SK-N-SH treated with all-trans-retinoic acid at 6 μM for 48 hours (cell line): ENCODE measurements at places on chromosomes 6 and 20.

GRCh38 chr20:48804300-48804980 is 23.4 kb downstream of the PREX1 start:
- ATAC-seq = no peak

- no peak for ATAC-seq
These were observed 197.3 kb downstream of the NRN1 start for GRCh38 chr6:5809450-5809849.

- peak; percentile 78 for ATAC-seq
These were observed 14.1 kb downstream of the CDK5RAP1 start for GRCh38 chr20:33387177-33387576.

- no peak for ATAC-seq
These were observed 155.2 kb upstream of the KHDRBS2 start for GRCh38 chr6:62441182-62441581.

- ATAC-seq = peak; percentile 35
These were observed 32.6 kb downstream of the NTSR1 start for GRCh38 chr20:62741191-62741691.

DNA sequence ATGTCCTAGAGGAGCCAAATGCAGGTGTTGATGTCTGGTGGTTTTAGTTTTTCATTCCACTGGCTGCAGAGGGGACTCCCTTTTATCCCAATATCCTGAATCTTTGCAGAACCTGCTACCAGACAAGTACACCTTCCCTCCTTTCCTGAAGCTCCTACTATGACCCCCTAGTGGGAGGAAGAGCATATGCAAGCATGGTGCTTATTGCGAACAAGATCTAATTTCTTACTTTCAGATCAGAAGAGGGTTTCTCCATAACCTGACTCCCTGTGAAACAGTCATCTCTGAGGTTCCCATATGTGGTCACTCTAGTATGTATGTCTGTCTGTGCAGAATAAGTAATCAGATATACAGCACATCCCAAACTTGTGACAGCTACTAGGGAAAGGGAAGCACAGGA is 277.2 kb downstream of the ARHGAP18 start:
- peak; percentile 34; the same call in 1 of the 3 replicates for ATAC-seq

GRCh38 chr6:107308677-107309076 is 150.7 kb downstream of the PDSS2 start:
- no peak for ATAC-seq

DNA sequence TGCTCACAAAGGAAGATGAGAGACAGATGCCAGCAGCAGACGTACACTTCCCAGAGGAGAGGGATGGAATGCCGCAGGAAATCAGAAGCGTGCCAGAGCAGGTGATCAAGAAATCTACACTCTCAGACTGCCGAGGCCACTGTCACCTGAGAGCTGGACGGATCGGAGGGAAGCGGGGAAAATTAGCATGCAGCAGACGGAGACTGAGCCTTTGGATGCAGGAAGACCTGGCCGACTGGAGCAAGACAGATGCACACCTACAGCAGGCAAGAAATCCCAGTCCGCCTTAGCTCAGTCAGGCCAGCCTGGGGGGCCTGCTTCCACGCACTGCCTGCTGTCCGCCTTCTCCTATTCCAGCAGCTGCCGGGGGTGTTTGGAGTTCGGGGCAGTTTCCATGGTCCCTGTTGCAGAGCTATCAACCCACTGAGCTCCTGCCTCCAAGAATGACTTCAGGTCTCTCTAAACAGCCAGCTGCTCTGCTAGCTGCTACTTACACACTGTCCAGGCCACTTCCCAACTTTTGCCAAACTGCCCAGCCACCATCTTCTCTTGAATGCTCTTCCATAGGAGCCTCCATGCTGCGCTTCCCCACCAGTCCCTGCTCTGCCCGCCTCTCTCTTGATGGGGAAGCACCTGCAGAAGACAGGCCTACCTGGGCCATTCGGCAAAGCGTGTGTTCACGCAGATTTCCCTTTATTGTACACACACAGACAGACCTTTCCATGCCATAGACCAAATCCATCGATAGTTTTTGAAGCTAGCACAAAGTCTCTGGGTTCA is 368.5 kb downstream of the ZFAND3 start:
- ATAC-seq = no peak

GRCh38 chr20:48295445-48295903 is 510.2 kb upstream of the SULF2 start:
- ATAC-seq = peak; percentile 78

DNA sequence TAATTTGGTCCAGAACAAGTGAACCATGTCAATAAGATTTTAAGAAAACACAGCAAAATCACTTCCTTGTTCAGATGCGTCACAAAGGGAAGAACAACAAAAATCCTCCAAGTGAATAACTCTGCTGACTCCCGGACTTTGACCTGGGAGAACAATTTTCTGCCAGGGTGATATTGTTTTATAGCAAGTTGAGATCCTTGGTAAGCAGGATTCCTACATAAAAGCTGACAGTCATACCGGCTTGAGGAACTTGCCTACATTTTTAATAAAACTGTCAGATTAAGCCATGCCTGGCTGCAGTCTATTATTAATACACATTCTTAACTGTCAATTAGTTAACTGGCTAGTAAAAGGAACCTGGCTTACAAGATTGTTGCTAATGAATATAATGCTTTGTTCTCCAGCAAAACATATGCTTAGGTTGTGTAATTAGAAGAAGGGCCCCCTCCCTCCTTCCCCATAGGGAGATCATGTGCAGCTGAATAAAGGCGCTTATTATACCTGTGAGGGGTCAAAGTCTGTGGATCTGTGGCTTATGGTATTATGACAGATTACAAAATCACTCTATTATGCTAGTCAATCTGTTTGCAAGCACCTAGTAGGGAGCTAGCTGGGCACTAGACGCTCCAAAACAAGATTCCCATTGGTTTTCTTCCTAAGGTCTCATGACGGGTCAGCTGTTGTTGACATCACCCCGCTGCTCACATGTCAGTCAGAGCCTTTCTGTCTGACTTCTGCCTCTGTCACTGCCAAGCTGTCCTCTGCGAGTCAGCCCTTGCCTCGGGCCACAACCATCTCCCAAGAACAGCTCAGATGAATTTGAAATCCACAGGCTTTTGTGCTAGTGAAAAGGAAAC is 44.6 kb upstream of the SEC63 start:
- ATAC-seq = no peak

DNA sequence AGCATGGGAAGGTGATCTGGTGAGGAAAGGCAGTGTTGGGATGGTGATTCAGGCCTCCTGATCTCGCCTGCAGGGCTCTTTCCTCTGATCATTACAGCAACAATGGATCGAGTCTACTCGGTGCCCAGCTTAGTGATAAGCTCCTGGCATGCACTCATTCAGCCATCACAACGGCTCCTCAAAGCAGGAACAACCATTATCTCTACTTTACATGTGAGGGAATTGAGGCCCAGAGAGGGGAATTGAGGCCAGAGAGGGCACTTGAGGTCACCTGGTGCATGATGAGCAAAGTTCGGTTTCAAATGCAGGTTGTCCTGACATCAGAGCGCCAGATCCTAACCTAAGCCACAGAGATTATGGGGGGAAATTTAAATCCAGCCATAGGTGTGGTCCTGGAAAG is 42.0 kb upstream of the BPIFA2 start:
- ATAC-seq = no peak

- peak; percentile 57; the same call in 2 of the 3 replicates for ATAC-seq
These were observed 38.1 kb downstream of the BICRAL start for GRCh38 chr6:42819803-42820511.

DNA sequence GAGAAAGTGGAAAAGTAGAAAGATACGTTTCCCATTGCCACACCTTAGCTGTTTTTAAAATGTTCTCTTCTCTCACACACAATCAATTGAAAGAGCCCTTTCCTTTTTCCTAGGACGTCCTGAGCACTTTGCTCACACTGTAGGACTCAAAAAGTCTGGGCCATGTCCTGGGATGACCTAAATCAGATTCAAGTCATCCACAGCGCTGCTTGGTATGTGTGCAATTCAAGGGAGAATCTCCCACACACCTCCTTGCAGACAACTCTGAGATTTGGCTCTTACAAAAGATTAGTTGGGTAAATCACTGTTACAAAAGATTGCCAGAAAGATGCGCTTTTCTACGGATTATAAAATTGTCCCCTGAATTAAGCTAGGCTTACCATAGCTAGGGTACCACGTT is 130.1 kb downstream of the RNASET2 start:
- peak; percentile 35; the same call in 1 of the 3 replicates for ATAC-seq

GRCh38 chr6:36028877-36029324 is 1.3 kb downstream of the MAPK14 start:
- ATAC-seq = peak; percentile 63

DNA sequence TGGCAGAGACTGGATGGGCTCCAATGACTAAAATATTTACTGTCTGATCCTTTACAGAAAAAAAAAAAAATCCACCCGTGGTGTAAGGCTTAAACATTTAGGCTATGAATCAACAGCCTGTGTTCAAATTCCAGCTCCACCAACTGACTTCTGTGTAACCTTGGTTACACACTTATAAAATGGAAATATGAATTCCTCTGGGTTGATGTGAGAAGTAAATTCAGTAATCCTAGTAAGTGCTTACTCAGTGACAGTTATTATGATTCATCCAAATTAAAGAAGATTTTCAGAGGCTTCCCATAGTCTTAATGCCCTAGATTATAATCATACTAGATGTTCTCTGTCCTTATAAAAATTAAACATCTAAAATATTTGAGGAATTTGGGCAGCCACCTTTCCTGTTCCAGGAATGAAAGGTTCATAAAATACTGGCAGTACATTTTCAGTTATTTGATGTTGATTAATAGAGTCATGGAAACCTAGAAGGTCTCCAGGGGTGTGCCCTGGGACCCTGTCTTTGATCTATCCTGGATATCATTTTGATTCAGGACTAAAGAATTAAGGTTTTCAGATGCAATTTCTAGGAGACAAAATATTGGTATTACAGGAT is 180.3 kb upstream of the ZNF217 start:
- peak; percentile 91 for ATAC-seq

- peak; percentile 95 for ATAC-seq
These were observed 15.4 kb upstream of the STMND1 start for GRCh38 chr6:17086469-17086868.

- ATAC-seq = no peak
These were observed 43.5 kb upstream of the EPB41L1 start for GRCh38 chr20:36110994-36111393.

GRCh38 chr20:62344782-62345181 is 22.3 kb downstream of the LAMA5 start:
- ATAC-seq = no peak

- ATAC-seq = no peak
These were observed 16.2 kb downstream of the USP49 start for GRCh38 chr6:41878961-41879405.

DNA sequence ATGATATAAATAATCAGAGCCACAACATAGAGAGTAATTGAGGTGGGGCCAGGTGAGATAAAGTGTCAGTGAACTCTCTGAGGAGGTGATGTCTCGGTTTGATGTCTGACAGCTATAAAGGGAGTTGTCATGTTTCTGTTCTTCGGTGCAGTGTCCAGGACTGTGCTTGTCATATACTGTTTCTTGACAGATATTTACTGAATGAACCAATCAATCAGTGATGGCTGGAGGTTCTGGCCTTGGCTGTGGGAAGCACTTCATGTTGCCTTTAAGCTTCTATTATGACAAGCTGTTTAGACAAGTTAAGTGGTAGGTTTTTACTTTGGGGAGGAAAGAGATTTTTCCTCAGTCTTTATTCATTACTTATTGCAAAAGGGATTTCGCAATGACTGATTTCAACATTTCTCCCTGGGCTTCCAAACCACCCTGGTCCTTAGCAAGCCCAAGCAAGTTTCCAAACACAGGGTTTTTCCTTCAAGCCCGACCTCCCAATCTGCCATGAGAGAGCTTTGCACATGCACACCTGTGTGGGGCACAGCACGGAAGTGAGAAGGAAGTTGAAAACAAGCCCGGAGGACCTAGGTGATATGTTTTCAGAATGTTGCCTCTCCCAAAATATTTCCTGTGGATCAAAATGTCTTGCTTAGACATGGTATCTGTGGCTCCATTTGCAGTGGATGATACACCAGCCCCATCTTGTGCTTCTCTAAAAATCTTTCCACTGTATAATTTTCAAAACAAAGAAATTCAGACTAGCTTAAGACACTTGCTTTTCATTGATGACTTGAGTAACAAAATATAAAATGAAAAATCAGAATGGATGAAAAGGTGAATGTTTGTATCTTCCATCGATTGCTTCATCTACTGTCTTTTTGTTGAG is 567.3 kb upstream of the BTBD3 start:
- no peak for ATAC-seq

DNA sequence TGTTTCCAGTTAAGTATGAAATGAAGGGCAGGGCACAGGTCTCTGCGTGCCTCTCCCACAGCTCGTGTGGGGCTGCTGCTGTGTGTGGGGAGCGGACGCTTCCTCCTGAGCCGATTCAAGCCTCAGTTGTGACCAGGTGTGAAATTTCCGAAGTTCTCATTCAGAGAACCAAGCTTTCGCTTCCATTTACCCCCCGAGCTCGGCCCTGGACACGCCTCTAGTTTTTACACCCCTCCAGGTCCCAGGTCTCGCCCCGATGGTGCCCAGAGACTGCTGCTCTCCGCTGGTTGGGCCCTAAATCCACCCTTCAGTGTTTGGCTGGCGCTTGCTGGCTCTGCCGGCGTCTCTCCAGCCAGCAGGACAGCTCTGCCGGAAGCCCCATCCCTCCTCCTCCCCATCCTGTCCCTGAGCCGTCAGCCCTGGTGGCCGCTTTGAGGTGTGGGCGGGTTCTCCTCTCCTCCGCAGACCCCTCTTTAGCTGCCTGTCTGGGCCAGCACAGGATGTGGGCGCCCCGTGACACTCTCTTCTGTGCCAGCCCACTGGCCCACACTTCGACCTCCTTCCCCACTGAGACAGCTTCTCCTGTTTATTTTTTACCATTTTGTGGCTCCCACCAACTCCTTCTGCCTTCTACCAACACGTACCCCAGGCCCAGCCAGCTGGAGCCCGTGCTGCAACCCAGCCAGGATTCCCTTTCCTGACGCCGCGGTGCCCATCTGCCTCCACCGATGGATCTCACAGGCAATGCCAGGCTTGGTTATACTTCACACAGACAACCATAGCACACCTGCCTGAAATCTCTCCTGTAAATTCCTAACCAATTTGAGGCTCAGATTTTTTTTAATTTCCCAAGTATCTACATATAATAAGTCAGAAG is 142.8 kb downstream of the DLL1 start:
- no peak for ATAC-seq

DNA sequence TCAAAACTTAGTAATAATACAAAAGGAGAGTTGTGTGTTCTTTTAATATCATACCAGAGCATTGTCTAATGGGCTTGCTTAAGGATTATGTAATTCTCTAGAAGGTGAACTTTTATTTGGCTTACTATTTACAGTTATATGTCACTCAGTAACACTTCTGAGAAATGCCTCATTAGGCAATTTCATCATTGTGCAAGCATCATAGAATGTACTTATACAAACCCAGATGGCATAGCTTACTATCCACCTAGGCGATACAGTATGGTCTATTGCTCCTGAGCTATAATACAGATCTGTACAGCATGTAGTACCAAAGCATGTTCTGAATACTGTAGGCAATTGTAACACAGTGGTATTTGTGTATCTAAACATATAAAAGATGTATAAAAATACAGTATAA is 340.1 kb downstream of the PHF3 start:
- no peak for ATAC-seq
